ENCODE measurements at places on chromosomes 6 and 20.

- no peak for DNase-seq
These were observed 335.3 kb downstream of the SOX4 start for GRCh38 chr6:21928827-21929226.

GRCh38 chr6:77987035-77987384 lies 334.2 kb downstream of the MEI4 start:
- no peak for DNase-seq

- DNase-seq = no peak
These were observed 57.7 kb upstream of the VSTM2L start for GRCh38 chr20:37845241-37845681.

DNA sequence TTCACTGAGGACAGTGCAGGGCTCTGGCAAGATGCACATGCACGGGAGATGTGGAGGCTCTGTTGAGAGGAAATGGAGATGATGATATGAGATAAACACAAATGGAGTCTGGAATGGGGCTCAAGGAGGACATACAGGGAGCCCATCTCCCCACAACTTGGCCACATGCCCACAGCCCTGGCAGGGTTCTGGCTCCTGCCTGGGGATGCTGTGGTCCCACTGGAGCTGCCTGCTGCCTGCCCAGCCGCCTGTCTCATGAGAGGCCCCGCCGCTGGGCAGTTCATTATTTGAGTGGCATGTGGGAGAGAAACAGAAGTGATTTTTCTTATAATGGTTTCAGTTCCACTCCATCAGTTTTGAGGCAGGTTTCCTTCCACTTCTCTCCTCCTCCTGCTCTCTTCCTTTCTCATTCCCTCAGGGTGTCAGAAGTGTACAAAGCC lies 133.6 kb upstream of the TRAF3IP2 start:
- DNase-seq = no peak

- DNase-seq = no peak
These were observed 13.7 kb upstream of the SOX12 start for GRCh38 chr20:311609-312008.

DNA sequence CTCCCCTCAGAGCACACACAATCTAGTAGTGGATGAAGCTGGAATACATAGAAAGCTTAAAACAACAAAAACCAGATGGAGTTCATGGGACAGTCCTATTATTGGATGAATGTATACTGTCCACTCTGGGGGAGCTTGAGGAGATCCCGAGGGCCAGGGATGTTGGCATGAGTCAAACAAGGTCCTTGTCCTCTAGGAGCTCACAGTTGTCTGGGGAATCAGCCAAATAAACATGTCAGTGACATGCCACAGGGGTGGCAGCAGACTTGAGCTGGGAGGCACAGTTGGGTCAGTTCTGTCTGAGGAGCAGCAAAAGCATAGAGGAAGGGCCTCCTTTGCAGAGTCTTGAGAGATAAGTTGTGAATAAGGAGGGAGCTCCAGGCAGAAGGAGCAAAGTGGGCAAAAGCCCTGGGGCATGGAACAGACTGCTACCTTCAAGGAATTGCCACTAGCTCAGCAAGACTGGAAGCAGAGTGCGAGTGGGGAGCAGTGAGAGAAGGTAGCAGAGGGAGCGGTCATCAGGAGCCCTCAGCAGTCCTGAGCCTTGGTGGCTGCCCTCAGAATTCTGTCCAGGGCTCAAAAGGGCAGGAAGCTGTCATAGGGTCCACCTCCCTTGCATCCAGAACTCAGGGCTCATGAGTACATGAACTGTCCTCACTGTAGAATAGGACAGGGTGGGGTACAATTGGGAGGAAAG lies 22.1 kb downstream of the L3MBTL1 start:
- no peak for DNase-seq

- DNase-seq = peak; percentile 39
These were observed 197.7 kb downstream of the KCNQ5 start for GRCh38 chr6:72819609-72820008.

GRCh38 chr20:63574156-63574828 lies at the start of gene HELZ2:
Gene HELZ2 (minus strand): TSS chr20:63574239. CDS start chr20:63572385, 1,854 bp downstream.
- peak; percentile 15 for DNase-seq

DNA sequence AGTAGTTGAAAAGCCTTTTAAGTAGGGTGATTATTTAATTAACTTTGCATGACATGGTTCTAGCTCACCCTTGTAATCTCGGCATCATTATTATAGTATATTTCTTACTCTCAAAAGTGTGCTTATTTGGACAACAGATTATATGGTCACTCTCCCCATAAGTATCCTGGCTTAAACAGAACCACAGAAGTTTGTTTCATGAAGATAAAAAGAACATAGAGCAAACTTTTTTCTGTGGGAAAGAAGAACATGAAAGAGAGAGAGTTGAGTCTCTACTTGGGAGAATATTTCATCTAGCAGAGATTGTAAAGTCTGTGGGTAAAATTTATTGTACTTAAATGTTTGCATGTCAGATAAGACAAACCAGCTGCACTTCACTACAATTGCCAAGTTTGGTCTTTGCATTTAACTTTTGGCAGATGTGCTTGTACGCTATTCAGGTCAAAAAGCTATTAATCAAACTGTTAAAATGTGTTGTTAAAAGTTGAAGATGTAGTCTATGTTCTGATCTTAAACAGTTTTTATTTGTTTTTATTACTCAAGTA lies 33.4 kb upstream of the PRIM2 start:
- no peak for DNase-seq

DNA sequence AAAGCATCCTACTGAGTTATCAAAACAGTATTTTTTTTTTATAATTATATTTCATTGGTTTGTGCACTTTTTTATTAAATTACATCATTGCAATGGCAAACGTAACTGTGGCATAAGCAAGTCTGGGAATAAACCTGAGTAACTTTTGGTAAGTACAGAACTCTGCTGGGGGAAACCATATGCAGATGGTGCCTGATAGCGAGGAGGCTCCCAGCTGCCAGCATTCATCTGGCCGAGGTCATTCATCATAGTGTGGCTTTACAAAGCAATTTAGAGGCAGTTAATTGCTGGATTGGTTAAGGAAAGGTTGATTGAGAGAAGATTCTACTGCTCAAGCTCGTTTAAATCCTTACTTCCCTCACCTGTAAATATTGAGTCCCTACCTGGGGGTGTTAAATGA lies 52.6 kb downstream of the HECA start:
- no peak for DNase-seq

DNA sequence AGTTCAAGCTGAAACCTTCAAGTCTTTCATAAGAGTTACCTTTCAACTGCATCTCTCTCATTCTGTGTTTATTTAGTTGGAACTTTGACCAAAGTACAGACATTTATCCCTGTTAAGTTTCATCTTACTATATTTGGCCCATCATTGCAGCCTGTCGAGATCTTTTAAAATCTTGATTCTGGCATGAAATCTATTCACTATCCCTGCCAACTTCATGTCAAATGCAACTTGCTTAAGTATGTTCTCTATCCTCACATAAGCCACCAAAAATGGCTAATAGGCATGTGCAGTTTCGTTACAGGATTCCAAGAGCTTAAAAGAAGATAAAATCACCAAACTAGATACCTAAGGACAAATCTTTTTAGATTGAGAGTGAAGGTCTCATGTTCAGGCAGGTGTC lies 117.5 kb upstream of the KCNQ5 start:
- DNase-seq = no peak

GRCh38 chr6:158799051-158799792 lies 19.9 kb downstream of the EZR start:
- no peak for DNase-seq

GRCh38 chr20:2521369-2522305 lies 12.9 kb upstream of the ZNF343 start:
- peak; percentile 29 for DNase-seq

DNA sequence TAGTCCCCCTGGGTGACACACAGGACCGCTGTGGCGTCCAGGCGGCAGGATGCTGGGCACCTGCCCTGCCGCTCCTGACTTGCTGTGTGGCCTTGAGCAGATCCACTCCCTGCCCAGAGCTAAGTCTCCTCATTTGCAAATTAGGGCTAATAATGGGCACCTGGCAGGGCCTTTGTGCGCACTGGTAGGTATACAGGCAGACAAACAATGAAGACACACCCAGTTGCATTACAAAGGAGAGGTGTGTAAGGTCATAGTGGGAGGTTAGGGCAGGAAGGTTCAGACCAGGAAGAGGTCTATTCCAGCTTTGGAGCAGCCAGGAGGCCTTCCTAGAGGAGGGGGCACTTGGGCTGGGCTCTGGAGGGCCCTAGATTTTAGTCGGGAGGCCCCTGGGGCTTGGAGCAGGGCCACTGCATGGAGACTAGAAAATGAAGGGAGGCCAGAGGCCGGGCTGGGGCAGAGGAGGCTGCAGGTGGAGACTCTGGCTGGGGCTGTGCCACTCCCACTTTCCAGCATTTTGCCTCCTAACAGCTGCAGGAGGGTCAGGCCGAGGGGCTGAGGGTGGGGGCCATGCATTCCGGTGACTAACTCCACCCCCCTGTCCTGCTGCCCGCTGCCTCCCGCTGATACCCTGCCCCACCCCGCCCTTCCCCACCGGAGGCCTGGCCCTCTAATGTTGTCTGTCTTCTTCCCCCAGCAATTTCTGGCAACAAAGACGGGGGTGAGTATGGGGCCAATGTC lies 28.5 kb downstream of the MYH7B start:
- DNase-seq = no peak

DNA sequence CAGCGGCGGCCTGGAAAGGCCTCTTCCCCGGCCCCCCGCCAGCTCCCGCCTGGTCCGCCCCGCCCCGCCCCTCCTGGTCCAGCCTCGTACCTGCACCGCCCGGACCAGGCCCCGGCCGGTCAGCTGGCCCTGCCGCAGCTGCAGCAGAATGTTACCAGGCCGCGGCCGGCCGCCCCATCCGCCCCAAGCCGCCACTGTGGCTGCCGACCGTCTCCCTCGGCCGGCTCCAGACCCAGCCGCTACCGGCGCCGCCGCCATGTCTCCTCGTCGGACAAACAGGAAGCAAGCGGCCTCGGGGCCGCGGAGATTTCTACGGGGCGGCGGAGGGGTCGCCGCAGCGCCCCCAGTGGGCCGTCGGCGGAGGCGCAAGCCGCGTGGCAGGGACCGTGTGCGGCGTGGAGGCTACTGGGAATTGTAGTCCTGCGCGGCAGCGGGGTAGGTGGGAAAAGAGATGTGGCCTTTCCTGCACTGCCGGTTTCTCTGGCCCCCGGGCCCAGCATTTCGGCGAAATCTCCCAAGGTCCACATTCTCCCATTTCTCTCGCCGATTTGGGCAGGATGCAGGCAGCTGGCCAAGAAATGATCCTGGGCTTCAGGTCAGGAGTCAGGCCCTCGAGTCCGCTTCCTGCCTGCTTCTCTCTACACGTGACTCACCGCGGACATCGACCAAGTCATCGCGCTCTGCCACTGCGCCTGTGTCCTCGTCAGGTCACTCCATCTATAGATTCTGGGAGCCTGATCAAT lies at the start of gene TRPC4AP:
TSS of gene TRPC4AP (minus strand) at position 284 of the 743 bp plus-strand sequence. CDS start at position 258, 26 bp downstream.
- DNase-seq = peak; percentile 92

DNA sequence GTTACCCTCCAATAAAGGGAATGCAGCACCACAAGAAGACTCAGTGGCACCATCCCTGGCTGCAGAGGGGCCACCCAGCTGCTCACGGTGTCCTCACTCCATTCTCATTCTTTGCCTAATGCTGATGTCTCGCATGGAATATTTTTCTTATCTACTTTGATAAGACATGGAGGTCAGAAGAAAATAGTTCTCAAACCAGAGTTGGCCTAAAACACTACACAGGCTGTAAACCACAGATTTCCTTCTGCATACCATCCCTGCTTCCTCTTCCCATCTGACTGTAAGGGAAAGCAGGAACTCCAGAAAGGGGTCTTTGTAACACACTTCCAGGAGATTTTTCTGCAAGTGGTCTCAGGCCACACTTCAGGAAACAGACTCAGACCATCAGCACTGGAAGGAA lies 43.1 kb upstream of the CD93 start:
- DNase-seq = no peak

DNA sequence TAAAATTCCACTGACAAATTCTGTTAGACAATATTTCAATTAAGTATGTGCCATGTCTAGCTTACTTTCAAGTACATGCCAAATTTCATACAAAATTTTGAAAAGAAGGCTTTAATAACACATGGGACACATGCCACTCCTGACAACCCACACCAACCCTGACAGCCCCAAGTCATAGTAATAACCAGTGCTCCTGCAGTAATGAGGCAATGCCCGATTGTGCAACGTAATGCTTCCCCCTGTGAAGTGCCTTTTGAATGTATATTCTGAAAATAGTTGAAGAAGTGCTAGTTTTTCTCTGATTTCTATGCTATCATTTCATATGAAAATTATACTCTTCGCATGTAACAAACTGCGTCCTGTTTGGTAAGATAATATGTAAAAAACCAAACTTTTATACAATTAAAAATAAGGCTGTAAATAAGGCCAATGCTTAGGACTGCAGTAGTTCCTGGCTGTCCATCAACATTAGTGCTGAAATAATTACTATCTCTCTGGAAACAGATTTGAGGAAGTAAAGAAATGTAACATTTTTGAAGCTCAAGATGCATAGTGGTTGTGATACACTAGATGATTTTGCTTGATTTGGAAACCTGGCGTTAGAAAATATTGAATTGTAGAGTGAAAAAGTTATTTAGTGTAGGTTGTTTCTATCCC lies 125.8 kb upstream of the BCLAF1 start:
- DNase-seq = peak; percentile 82

DNA sequence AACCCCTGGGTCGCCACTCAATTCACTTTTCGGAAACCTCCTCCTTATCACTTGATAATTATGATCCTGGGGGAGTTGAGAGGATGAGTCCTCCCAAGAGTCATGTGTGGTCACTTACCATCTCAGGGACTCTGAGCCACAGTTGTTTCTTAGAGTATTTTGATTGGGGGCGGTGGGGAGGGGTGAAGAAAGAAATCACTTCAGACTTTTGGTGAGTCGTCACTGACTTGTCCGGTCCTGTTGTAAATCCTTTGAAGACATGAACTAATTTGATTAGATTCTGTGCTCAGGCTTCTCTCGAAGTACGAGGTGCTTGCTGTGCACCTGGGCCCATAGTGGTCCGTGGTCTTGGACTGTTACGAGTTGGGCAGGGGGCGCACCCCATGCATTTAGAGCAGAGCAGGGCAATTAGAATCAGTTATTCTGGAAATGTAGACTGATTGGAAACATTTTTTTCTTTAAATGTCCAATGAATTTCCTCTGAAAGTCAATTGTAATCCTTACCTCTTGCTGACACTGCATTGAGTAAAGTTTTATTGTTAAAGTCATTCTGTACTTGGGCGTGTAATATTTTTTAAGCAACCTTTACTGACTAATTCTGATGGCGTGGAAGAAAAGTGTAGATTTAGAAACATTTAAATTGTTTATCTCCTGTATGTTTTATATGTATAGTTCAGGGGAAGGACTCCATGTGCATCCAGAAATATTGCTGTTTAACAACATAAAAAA lies 173.4 kb downstream of the SLC16A10 start:
- no peak for DNase-seq

GRCh38 chr6:54935739-54936138 lies 89.2 kb downstream of the FAM83B start:
- DNase-seq = no peak

- DNase-seq = no peak
These were observed 12.3 kb upstream of the CTNNBL1 start for GRCh38 chr20:37681384-37682112.

- DNase-seq = no peak
These were observed 1.6 kb downstream of the LY6G6F start for GRCh38 chr6:31708224-31708623.

Data from Kasumi-1 (cell line).